ENCODE measurements at places on chromosomes 11 and 22.

- DNase-seq, result no peak
These were observed 98.1 kb downstream of the ZBTB16 start for GRCh38 chr11:114157476-114158050.

DNA sequence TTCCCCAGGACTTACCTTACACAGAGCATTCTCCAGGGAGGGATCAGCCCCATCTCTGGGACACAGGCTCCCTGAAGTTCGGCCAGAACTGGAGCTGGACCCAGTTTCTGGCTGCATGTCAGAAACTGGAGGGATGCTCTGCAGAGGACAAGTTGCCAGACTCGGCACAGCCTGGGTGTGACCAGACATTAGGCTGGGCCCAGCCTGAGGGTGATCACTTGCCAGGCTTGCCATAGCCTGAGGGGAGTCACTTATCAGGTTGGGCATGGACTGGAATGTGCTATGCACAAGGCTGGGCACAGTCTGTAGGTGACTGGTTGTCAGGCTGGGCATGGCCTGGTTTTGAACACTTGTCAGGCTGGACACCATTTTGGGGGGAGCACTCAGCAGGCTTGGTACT, 30.7 kb upstream of the STK33 start:
- no peak for DNase-seq

GRCh38 chr22:42621505-42622002, 6.9 kb upstream of the POLDIP3 start:
- DNase-seq, result peak; percentile 98

- DNase-seq, result no peak
These were observed 117.6 kb upstream of the THY1 start for GRCh38 chr11:119540370-119541125.

GRCh38 chr11:133524488-133524887, 7.8 kb downstream of the OPCML start:
- no peak for DNase-seq

DNA sequence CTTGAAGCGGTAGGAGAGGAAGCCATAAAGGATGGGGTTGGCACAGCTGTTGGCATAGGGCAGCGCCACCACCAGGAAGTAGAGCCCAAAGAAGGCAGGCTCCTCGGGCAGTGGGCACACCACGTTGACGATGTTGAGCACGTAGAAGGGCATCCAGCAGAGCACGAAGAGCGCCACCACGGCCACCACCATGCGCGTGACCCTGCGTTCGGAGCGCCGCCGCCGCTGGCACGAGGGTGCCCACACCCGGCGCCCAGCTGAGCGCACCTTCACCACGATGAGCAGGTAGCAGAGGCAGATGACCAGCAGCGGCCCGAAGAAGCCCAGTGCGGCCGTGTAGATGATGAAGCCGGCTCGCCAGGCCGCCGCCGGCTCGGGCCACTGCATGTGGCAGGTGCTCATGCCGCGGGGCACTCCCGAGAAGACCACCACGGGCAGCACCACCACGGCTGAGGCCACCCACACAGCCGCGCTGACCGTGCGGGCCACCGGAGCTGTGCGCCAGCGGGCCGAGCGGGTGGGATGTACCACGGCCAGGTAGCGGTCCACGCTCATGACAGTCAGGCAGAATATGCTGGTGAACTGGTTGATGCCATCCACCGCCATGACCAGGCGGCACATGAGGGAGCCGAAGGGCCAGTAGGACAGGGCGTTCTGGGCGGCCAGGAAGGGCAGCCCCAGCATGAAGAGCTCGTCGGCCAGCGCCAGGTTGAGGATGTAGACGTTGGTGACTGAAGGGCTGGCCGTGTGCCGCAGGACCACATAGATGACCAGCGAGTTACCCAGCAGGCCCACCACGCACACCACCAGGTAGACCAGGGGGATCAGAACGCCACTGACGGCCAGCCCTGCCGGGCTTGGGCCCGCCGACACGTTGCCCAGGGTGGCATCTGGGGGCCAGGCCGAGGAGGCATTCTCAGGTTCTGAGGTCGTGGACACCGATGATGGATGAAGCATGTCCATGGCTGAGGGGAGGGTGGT, 5.1 kb downstream of the SSTR3 start:
- DNase-seq, result no peak

- peak; percentile 87 for DNase-seq
These were observed 31.2 kb downstream of the PDE2A start for GRCh38 chr11:72642884-72643522.

DNA sequence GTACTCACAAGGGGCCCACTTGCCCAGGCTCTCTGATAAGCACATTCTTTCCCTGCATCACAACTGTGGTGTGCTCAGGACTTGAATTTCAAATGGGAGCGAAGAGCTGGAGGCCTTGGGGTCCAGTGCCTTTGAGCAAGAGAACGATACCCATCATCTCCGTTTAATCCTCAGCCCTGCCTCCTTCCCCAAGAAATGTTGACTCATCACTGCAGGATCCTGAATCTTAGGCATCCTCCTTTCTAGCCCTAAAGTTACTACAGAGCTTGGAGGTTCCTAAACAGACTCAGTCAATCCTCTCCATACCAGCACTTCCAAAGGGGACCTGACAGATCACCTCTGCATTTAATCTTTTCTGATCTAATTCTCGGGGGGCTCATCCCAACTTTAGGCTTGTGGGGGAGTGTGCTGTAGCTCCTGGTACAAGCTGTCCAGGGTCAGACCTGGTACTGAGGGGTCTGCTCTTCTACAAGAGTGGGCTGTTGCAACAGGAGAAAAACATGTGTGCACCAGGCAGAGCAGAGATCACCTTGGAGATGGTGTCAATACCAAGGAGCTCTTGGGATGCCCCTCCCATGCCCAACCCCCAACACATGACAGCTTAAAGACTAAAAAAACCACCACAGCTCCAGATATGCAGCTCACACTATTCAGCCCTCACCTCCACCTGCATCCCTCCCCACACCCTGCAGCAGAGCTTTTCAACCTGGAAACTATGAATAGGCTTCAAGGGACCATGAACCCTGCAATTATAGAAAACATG, 3.9 kb upstream of the PRG2 start:
- no peak for DNase-seq

- no peak for DNase-seq
These were observed 705 bp downstream of the BBOX1 start for GRCh38 chr11:27041141-27041899.

DNA sequence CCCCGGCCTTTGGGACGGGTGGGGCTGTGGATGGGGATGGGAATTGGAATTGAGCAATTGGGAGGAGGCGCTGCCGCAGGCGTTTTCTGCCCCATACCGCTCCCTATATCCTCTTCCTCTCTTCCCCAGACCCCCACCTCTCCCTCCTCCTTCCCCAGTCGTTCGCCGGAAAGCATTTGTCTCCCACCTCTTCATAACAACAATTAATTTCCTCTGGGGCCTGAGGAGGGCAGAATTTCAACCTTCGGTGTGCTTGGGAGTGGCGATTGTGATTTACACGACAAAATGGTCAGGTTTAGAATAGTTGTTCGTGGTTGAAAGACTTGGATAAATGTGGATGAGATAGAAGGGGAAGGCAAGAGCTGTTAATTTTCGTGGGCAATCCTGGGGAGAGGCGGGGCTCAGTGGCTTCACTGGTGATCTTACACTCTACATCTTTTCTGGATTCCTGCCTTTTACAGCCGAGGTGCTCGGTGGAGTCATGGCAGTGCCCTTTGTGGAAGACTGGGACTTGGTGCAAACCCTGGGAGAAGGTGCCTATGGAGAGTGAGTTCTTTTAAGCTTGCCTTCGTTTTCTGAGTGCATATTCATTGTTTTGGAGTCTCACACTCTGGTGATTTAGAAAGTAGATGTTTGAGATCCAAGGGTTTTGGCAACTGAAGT, 1.5 kb downstream of the CHEK1 start:
- DNase-seq, result no peak

- DNase-seq, result peak; percentile 58
These were observed 14.5 kb upstream of the MB start for GRCh38 chr22:35631597-35631996.

- DNase-seq, result no peak
These were observed 31.3 kb downstream of the RCN1 start for GRCh38 chr11:32122200-32122599.

DNA sequence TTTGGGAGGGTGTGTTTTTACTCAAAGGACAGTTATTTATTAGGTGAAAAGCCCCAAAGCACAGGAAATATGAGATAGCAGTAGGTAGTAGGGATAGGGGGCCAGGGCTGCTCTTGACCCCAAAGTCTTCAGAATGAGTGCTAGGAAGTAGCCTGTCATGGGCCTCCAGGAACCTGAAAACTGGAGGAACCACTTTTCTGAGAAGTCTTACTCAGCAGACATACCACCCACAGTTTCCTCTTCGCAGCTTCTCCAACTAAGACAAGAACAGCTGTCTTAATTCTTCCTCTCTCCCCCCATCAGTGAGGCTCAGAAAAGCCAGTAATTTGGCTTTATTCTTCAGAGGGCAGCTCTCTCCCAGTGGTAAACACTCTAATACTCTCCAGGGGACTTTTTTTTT, 84.0 kb upstream of the CTSC start:
- DNase-seq, result no peak

DNA sequence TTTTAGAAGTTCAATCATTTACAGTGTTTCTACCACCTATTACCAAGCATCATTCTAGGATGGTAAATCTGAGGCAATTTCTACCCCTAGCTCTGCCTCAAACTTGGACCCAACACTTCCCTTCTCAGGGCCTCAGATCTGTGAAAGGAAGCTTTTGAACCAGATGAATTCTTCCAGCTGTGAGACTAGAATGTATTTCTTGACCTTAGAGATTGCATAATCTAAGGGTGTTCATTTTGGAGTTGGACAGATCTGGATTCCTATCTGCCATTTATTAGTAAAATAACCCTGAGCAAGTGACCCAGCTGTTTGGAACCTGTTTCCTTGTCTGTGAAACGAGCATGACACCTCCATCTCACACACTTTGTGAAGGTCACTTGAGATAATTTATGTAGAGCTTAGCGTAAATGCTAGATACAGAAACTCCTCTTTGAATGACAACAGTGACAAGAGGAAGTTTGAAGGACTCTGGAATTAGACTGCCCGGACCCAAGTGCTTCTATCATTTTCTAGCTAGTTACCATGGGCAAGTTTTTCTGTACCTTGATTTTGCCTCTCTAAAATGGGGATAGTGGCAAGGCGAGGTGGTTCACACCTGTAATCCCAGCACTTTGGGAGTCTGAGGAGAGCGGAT, 3.8 kb upstream of the INTS5 start:
- no peak for DNase-seq

All from HuH-7 (cell line).